Activated CD4-positive, CD25-positive, alpha-beta regulatory T cell (primary cell): ENCODE measurements at places on chromosomes 1 and 21.

DNA sequence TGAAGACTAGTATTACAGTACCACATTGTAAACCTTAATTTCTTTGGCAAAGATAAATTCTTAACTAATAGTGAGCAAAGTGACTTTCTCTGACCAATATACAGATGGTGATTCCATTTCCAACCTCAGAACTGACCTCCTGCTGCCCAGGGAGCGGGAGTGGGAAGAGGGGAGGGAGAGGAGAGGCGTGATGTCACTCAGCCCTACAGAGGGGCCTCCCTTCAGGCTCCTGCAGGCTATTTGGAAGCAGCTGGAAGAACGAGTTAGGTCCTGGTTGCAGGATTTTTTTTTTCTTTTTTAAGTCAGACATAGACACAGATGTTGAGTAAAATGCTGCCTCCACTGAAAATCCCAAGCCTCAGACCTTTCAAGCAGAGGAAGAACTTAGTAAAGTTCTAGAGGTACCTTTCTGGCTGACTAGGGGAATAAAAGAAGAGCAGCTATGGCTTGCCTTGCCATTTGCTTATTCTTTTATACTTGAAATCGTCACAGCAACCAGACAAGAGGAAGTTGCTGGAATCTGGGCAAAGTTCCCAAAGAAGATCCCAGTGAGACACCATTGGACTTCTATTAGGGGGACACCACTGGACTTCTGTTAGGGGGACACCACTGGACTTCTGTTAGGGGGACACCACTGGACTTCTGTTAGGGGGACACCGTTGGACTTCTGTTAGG is 54.5 kb downstream of the EXO1 start:
- no peak for DNase-seq

DNA sequence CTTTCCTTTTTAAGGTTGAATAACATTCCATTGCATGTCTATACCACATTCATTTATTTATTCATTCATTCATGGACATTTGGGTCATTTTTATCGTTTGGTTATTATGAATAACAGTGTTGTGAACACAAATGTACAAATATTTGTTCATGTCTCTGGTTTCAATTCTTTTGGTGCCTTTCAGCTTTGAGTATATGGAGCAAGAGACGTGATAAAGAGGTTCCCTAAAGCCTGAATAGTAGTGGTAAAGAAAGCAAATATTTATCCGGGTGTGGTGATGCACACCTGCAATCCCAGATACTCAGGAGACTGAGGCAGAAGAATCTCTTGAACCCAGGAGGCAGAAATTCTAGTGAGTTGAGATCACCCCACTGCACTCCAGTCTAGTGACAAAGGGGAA is 5.3 kb upstream of the RLF start:
- DNase-seq, result no peak

DNA sequence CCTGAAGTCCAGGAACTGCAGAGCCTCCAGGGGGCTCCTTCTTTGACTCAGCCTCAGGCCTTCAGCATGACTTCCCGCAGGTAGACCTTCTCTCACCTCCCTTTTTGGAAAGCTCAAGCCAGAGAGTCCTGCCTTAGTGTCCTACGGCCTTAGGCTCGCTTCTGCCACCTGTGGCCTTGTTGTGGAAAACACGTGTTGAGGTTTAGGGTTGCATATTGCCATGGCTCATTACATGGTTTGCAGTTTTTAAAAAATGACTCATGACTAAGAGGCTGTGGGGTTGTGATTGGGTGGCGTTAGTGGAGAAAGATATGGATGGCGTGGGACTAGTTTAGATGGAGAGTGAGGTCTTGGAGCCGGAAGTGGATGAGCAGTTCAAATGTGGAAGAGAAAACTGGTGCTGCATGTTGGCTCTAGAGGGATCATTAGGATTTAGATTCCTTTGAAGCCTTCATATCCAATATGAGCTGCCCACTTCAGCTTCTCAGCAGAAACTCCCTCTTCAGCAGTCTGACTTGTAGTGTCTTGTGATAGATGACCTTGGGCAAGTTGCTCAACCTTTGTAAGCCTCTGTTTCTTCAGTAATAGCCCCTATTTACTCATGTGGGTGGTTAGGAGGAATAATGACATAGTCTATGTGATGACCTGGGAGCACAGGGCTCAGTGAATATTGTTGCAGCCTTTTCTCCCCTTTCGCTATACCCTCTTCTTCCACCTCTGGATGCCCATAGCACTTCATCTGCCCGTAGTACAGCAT is 6.5 kb upstream of the FGGY start:
- DNase-seq, result no peak

DNA sequence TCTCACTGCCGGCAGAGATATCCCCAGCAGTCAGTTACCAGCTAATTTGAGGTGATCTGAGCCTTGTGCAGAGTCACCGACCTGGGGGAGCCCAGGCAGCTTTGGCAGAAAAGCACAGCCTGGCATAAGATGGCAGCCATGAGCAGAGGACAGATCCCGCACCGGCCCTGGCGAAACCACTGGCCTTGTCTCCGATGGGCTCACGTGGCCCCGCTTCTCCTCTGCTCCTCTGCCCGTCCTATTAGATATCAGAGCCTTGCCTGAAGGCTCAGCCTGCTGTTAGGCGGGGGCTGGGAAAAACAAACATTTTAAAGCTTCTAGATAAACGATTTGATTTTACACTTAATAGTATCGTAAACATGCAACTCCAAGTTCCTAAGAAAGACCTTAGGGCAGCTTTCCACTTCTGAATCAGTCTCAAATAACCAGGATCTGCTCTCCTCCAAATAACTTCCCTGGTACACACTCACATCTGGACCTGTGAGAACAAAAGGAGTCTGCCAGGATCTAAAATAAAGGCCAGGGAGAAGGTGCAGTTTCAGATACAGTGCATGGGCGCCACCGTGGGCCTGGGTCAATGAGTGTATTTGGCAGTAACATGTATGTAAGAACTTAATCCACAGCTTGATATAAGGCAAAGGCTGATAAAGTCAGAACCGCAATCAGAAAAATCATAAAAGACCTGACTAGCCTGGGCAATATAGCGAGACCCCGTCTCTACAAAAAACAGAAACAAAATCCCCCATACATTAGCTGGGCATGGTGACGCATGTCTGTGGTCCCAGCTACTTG is 10.0 kb downstream of the EDARADD start:
- DNase-seq, result no peak

GRCh38 chr21:34351786-34352241 is 12.0 kb upstream of the KCNE2 start:
- no peak for DNase-seq

DNA sequence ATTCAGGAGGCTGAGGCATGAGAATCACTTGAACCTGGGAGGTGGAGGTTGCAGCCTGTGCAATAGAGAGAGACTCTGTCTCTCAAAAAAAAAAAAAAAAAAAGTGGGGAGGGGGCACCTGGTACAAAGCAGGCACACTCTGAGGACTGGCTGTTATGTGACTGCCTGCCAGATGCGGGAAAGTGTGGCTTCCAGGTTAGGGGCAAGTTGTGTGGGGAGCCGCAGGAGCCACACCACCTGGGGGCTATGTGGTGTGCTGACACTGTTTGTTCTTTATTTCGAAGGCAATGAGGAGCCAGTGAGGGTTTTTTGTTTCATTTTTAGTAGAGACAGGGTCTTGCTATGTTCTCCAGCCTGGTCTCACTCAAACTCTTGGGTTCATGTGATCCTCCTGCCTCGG is 5.7 kb downstream of the THEMIS2 start:
- DNase-seq, result no peak

GRCh38 chr1:64486193-64486592 is 16.3 kb downstream of the CACHD1 start:
- no peak for DNase-seq

DNA sequence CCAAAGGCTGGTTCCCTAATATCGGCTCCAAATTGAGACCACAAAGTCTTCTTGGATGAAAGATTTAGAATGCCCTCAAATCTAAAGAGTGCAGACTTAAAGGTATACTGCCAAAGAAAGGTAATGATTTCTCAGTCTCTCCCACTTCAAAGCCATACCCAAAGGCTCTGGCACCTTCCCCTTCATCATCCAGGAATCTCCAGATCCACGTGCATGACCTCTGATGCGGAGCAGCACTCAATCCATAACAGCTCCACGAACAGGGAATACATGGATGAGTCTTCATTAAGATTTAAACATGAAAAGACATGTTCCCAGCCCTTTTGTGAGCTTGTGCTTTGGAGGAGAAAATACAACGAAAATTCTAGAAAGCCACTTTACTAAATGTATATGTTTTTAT is 453.9 kb downstream of the DSCAM start:
- DNase-seq, result no peak

- no peak for DNase-seq
Observed at GRCh38 chr1:4464478-4464877, 189.9 kb upstream of the AJAP1 start.

DNA sequence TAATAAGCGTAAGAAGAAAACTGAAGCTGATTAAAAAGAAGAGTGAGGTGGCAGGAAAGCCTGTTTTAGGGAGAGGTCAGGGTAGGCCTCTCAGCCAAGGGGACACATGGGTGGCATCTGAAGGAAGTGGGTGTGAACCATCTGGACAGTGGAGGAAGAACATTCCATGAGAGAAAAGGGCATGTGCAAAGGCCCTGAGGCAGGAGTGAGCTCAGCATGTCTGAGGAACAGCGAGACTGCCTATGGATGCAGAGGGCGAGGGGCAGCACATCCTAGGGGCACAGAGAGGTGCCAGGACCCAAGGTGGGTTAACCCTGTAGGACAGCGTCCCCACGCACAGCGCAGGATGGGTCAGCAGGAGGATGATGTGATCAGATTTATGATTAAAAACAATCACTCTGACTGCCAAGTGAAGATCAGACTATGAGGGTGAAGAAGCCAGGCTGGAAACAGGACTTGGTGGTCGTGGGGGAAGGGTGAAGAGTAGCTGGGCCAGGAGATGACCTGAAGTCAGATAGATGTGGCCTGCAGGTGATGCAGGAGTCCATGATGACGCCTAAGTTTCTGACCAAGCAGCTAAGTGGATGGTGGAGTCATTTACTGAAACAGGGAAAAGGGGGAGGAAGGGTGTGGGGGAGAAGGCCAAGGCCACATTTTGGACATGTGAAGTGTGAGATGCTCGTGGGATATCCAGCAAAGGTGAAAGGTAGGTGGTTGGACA is 37.9 kb downstream of the PABPC4 start:
- DNase-seq, result no peak

DNA sequence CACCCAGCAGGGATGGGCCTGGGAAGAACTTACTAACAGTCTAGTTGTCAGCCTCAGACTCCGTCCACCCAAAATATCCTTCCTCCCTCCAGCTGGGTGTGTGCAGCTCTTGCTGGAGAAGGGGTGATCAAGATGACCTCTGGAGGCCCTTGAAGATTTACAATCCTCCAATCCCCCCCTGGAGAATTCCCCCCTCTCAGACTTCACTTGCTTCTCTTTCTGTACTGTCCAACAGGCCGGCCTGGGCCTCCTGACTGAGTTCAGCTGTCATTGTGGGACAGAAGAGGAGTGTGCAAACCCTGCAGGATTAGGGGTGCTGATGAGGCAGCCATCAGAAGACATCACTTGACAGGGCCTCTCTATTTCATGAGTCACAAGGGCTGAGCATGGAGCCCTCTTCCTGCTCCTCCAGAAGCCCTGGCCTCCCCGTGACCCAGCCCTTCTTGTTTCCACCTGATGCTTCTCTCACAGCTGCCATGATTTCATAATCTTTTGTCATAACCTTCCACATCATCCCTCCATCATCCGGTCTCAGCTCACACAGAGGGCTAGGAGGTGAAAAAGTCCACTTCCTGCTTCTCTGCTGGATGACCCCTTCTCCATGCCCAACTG is 17.5 kb upstream of the IGFN1 start:
- DNase-seq, result no peak

- no peak for DNase-seq
Observed at GRCh38 chr1:211642870-211643269, 32.6 kb downstream of the NEK2 start.

DNA sequence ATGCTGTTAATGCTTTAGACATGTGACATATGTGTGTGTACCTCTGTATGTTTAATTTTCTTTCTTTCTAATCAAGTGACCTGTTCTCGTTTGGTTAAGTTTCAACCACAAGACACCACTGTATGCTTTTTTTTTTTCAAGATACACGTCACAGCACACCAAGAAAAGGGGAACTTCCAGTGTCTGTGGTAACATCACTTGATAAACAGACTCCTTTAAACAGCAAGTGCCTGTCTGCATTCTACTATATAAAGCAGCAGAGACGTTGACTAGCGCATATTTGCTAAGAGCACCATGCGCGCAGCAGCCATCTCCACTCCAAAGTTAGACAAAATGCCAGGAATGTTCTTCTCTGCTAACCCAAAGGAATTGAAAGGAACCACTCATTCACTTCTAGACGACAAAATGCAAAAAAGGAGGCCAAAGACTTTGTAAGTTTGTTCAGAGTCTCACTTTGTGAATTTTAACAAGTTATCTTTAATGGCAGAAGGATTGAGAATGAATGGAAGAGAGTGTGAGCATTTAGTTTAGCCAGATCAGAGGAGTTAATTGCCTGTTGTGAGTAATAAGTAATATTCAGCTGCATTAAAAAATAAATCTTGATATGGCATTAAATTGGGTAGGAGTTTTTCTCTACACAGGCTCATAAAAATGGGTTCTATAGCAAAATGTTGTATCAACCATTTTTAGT is at the start of gene RGS1:
TSS of gene RGS1 (plus strand) at position 275 of the 691 bp plus-strand sequence. CDS start at position 295, 20 bp downstream.
- DNase-seq, result peak; percentile 25

GRCh38 chr1:45353685-45354084 is 13.4 kb upstream of the MUTYH start:
- DNase-seq, result no peak

- DNase-seq, result no peak
Observed at GRCh38 chr1:229845410-229846138, 219.5 kb downstream of the URB2 start.

DNA sequence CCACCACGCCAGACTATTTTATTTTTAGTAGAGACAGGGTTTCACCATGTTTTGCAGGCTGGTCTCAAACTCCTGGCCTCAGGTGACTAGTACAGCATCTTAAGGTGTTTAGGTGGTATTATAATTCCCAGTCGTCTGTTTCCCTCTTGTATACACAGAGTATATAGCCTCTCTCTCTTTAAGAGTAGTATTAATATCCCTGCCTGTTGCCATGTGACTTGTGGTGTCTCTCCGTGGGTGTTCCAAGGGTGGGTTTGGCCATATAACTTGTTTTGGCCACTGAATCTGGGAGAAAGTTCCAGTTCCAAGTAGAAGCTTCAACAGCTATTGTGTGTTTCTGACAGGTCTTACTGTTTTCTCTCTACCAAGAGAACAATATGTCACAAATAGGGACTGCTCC is 29.6 kb downstream of the EPS15 start:
- DNase-seq, result no peak
